ENCODE measurements at places on chromosomes 4 and X. TPM values are rescaled to one million over a fixed set of nuclear protein-coding genes. Genes with fewer than 3 reads are reported as not detected.

The NAP1L2 gene
- total RNA-seq: not detected

The PRR32 gene
- not detected for total RNA-seq

DNA sequence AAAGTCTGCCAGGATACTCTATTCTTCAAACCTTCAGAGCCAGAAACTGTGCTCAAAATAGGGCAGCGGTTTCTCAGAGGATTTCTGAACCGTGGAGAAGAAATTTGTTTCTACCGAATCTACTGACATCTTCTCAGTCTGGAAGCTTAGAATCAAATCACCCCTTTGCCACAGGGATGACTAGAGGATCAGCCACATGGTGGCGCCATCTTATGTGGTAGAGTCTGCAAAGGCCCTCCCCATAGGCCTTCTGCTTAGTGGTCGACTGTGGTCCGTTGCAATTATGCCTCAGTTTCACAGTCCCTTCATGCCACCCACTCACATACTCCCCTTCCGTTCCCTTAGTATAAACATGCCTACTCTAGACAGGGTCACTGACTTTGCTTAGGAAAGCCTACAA, 680.7 kb upstream of the SPANXN1 start:
- DNase-seq: no peak

GRCh38 chr4:184399512-184399908, 74.8 kb downstream of the IRF2 start:
- no peak for DNase-seq

- DNase-seq: no peak
Observed at GRCh38 chr4:18419780-18420179, 398.2 kb upstream of the LCORL start.

- no peak for DNase-seq
Observed at GRCh38 chr4:81227968-81228367, 12.9 kb upstream of the PRKG2 start.

DNA sequence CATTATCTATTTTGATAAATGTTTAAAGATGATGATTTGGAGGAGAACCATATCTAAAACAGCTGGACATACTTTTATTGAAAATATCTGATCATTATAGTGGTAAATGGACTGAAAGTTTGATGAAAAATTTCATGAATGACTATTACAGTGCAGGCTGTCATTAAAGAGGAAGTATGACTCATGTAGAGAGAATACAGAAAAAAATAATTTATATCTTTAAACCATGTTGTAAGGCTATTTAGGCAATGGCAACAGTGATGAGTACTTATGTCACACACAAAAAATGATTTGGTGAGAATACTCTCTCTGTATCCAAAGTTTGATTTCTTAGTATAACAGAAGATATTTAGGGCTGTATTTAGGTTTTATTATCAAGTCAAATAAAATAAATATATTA, 3.9 kb upstream of the GLRB start:
- no peak for DNase-seq

GRCh38 chr4:161894014-161894413, 269.8 kb downstream of the FSTL5 start:
- no peak for DNase-seq

Measured in myocyte (in vitro differentiated cells).